Activated CD4-positive, alpha-beta T cell treated with anti-CD3 and anti-CD28 coated beads, Interleukin-2, amount 50 U/mL, for 4 hours (primary cell): ENCODE measurements at places on chromosomes 16 and 17.

DNA sequence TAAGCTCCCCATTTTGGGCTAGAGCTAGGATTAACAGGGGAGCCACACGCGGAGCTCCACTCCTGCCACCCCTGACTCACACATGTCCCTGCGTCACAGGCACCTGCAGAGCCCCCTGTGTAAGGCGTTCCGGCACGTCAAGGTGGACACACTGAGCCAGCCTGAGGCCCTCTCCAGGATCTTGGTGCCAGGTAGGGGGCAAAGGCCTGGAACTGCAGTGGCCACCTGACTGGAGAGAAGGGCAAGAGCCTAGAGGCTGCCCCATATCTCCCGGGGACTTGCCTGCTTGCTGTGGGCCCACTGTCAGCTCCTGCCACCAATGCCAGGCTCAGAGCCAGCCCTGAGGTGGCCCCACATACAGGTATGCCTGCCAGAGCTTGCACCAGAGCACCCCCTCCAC is 33.7 kb downstream of the NECAB2 start:
- DNase-seq, result no peak

DNA sequence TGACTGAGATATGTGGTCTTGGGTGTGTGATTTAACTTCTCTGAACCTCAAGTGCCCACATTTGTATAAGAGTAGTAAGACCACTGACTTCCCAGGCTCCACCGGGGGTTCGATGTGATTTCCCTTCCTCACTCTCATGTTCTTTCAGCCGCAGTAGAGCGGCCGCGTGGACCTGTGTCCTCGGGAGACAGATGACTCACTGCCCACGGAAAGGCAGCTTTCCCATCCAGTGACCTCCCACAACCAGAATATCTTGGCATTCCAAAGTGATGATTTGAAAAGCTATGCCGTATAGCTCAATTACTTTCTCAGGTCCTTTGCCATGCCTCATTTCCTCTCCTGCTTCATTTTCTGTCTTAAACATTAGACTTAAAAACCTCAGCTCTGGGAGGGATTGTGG is 73.6 kb downstream of the IL21R start:
- DNase-seq, result no peak

- DNase-seq, result no peak
These were observed 13.4 kb downstream of the ENDOV start for GRCh38 chr17:80428363-80428762.

- no peak for DNase-seq
These were observed 6.8 kb downstream of the KIFC3 start for GRCh38 chr16:57795431-57795878.

- no peak for DNase-seq
These were observed 17.2 kb upstream of the ADGRG1 start for GRCh38 chr16:57611181-57611580.

- DNase-seq, result no peak
These were observed 771 bp upstream of the OVCA2 start for GRCh38 chr17:2040942-2041560.

- DNase-seq, result no peak
These were observed 3.2 kb downstream of the PDE6G start for GRCh38 chr17:81652906-81653771.

DNA sequence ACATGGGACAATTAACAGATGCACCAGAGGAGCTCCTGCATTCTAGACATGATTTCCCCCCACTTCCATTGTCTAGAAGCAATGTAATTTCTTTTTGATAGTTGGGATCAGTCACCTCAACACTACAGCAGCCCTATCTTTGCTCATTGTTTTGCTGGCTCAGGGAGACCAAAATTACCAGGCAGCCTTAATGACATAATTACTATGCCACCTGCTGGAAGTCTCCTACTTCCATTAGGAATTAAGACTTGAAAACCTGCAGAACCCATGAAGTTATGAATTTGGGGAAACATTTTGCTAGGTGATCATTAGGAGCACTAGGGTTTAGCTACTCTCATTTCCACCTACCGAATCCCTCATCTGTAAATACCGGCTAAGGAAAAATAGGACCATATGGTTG is 312.0 kb upstream of the CA10 start:
- DNase-seq, result no peak

DNA sequence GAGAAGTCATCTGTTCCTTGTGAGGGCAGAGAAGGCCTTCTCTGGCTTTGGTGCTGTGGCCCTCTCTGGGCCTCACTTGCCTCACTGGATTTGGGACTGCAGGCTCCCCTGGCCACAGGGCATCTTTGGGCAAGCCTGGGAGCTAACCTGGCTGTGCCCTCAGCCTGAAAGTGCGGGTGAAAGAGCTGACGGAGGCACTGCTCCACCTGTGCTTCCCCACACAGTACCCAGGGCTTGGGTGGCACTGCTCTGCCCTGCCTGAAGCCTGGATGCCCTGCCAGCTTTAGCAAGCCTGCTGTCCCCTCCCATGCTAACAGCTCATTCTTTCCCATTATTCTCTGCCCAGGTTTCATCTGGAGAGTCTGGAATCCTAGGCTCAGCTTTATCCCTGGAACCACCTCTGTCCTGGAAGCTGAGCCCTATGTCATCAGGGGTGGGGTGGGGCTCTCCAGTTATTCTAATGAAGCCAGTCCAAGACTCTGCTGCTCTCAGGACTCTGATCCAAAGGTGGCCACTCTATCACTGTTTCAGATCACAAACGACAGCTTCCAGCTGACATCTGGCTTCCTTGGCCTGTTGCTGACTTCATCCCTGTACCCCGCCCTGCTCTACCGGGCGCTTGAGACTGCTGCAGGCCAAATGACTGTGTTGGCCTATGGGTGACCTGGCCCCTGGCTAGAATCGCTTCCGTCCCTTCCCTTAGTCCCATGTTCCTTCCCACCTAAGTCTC is 29.3 kb downstream of the HIC1 start:
- DNase-seq, result no peak

DNA sequence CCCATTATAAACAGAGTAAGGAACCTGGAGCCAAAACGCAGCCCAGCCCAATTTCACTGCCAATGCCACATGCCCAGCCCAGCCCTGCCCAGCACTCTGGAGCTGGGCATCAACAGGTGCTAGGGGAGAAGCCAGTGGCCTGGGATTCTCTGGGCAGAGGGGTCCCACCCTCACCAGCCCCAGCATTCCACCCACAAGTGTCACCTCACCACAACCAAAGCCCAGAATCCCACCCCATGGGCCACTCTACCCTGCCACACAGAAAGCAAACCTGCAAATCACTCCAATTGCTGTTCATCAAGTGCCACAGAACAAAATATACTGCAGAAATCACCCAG is 102.5 kb upstream of the CDH5 start:
- DNase-seq, result no peak

DNA sequence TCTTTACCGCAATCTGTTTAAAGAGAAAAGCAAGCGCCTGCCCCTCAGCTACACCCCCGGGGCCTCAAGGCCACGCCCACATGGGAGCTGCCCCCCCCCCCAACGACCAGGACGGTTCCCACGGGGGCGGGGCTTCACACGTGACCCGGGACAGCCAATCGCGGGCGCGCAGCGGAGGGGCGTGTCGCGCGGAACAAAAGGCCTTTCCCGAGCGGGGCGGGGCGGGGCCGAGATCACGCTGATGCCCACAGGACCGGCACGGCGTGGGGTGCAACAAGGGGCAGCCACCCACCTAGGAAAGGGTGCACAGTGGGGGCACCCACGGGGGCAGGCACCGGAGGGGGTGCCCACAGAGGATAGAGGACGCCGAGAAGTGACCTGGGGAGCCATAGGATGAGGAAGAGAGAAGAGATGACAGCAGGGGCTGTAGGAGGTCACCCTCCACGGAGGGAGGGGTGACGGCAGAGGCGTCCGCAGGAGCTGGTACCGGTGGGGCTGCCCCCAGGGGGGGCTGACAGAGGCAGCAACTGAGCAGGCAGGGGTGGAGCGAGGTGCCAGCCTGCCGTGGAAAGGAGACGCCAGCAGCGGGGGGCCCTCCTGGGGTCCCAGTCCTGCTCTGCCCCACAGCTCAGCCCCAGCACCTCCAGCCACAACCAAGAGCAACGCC is 6.2 kb downstream of the UNKL start:
- peak; percentile 94 for DNase-seq

- no peak for DNase-seq
These were observed 15.1 kb downstream of the SCIMP start for GRCh38 chr17:5219536-5219935.

GRCh38 chr16:57061084-57061905 is 31.1 kb upstream of the CPNE2 start:
- DNase-seq, result no peak

- DNase-seq, result no peak
These were observed 9.8 kb upstream of the SMTNL2 start for GRCh38 chr17:4574448-4575045.

- DNase-seq, result no peak
These were observed 2.4 kb downstream of the NUP93 start for GRCh38 chr16:56732366-56732765.

DNA sequence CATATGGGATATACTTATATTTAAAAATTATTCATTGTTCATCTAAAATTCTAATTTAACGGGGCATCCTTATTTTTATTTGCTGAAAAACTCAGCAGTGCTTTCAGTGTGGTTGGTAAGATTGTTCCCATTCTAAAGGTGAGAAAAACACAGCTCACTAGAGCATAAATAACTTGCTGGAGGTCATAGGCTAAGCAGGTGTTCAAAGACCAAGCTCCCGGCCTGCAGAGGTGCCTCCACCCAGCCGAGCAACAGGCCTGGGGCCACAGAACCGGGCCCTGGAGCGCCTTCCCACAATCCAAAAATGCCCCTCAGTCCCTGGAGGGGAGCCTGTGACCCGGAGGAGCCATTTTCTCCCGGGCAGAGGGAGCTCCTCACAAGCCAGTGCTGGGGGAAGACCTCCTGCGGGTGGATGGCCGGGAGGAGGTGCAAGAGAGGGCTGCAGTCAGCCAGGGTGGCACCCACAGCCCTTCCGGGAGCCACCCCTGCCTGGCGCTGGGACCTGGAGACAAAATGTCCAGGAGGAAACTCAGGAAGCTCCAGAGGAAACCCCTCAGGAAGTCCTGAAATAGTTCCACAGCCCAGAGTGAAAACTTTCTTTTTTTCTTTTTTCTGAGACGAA is 14.7 kb downstream of the ABR start:
- no peak for DNase-seq

- DNase-seq, result no peak
These were observed 19.9 kb downstream of the CYB5D2 start for GRCh38 chr17:4162775-4163466.

DNA sequence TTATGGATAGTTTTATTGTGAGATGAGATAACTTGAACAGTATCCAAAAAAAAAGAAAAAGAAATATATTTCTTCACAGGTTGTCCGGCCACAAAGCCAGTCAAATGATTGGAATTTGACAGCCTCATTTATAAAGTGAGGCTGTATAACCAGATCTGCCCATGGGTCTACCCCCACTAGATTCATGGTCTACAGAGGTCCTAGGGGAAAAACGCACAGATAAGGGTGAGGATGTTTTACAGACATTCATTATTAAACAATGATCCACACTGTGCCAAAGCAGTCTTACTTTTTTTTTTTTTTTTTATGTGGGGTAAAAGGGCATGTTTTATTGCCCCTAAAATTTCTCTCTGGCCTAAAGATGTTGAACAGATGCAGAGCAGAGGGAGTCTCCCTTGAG is 1503.0 kb upstream of the CDH8 start:
- no peak for DNase-seq

GRCh38 chr16:68700831-68701230 is 36.3 kb upstream of the CDH1 start:
- DNase-seq, result no peak

DNA sequence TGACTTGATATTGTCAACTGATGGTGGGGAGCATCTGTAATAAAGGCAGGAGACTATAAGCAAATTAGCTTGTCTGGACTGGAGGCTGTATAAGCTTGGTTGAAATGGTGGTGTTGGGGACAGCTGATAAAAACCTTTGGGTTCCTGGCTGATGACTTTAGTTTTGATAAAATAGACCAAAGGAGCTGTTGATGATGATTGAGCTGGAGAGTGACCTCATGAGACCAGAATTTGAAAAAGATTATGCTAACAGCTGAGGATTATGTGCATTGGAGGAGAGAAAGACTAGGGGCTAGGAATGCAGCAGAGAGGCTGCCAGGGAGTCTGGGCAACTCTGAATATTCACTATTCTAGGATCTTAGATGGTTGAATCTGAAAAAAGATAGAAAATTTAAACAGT is 8.7 kb upstream of the CDC27 start:
- no peak for DNase-seq

DNA sequence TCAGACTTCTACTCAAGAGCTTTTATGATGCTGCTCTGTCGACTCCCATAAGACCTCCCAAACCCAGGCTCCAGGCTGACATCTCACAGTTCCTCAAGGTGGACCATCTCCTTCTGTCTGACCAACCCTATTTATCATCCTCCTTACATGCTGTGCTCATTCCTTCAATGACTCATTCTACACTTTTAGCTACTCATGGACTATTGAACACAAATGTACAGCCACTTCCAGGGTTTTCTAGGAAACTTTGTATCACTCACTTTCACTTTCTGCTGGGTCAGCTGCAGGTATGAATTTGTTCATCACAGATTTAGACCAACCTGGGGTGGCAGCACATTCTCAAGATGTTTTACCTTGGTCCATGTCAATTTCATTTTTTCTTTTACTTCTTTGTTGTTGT is 162.4 kb upstream of the FAM20A start:
- no peak for DNase-seq

DNA sequence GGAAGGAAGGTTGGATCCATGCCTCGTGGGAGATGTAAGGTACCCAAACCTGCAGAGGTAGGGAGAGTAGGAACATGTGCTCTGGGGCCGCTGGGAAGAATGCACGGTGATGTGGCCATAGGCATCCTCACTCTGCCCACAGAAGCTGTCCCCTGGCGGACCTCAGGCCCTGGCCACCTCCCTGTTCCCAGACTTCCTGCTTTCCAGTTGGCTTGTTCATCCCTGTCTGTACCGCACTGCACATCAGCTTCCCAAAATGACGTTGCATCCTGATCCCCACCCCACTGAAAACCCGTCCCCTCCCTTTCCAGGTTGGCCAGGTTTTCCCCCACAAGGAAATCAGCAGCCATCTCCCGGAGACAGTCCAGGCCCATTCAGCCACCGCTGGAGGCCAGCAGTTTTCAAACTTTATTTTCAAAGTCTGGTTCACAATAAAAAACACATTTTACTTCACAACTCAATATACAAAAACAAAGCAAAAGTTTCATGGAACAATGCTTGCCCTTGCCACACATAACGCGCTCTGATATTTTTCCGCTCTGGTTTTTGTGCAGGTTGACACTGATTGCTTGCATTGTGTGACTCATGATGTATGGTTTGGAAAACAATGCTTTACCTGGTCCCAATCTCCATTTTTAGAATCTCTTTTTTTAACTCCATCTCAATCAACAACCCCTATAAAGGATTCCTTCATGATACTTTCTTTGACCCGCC is 143.0 kb downstream of the GAS7 start:
- no peak for DNase-seq
